ENCODE measurements at places on chromosomes 12 and 14.

DNA sequence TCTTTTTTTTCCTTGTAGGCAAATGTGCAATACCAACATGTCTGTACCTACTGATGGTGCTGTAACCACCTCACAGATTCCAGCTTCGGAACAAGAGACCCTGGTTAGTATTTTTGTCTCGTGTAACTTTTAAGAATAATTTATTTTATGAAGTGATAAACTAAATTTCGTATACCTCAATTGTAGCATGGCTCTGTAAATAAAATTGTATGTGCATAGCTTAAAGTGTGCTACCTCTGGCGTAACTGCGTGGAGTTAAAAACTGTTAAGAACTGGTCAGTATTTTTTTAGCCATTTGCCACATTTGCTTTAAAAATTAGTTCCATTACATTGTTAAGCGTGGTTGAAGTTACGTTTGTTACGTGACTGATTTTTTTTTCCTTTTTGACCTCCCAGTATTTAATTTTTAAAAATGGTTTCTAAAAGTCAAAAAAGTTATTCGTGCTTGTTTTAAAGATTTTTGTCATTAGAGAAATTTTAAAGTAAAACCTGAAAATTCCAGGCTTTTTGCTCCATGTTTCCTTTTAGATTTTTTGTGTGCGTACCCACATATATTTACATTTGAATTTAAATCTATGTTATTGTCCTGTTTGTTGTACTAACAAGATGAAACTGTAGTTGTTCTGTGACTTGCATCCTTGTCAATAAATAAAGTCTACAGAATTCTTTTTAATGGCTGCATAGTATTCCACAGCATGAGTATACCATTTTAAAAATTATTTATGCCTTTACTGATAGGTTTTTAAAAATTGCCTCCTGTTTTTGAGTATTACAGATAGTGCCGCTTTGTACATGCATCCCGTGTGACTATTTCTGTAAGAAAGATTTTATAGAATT lies 1.4 kb downstream of the MDM2 start:
- DNase-seq = no peak

- DNase-seq = no peak
These were observed 151.1 kb downstream of the DACT1 start for GRCh38 chr14:58788655-58789503.

- no peak for DNase-seq
These were observed 105.4 kb downstream of the HMGA2 start for GRCh38 chr12:65929641-65930040.

DNA sequence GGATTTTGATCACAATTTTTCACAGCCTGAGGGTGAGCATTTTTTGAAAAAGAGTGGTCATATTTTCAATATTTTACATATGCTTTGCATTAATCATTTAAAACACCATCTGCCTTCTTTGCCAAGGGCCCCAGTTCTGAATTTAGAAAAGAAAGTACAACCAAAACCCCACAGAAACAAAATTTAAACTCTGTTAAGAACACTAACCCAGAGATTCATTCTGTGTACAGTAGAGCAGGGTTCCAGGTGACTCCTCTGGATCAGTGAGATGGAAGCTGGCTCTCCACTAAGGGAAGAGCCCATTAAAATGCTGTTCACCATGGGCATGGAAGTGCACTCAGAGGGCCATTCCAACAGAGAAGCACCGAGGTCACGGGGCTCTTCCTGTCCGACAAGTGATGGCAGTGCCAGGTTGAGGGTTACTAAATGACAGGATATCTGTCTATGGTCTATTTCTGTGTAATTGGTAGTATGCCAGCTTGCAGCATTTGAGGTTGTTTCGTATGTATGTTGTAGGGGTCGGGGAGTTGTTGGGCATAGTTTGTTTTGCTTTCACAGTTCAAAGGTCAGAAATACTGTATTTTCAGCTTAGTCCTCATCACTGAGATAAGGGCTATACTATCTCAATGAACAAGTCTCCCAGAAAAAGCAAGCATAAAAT lies 95.9 kb downstream of the SLC35F4 start:
- no peak for DNase-seq

DNA sequence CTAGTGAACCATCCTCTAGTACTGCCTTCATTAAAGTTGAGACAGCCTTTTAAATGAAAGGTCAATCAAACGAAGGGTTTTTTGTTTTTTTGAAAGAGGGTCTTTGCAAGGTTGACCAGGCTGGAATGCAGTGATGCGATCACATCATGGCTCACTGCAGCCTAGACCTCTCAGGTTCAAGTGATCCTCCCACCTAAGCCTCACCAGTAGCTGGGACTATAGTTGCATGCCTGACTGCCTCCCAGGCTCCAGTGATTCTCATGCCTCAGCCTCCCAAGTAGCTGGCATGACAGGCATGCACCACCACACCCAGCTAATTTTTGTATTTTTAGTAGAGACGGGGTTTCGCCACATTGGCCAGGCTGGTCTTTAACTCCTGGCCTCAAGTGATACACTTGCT lies 114.6 kb upstream of the SINHCAF start:
- no peak for DNase-seq

DNA sequence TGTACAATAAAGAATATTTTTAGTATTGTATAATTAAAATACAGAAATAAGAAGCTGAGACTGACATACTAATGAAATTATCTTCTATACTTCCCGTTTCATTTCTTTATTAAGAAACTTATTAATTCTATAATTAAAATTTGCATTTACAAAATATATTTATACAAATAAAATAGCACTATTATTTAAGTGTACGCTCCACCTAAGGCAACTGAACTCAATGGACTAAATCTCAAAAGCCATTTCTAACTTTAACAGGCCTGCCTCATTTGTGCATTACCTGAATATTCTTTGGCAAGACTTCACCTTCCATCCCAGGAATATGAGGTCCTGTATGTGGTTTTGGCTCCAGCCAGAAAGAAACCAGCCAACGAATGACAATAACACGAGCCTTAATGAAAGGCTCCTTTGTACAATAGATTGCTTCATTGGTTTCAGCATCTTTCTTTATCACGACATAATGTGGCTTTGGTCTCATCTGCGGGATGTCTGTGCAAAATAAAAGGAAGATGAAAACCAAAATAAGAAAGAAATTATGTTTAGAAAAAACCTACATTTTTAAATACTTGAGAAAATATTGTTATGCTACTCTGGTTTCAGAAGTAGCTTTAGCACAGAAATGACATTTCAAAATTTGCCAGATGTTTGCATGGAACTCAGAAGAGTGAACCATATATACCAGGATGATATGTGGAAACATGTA lies 58.7 kb downstream of the RALGAPA1 start:
- DNase-seq = no peak

GRCh38 chr12:6828781-6829535 lies 751 bp downstream of the P3H3 start:
- DNase-seq = peak; percentile 26

- no peak for DNase-seq
These were observed 398.7 kb downstream of the TMEM121 start for GRCh38 chr14:105924951-105925591.

GRCh38 chr12:53972152-53972702 lies 699 bp upstream of the HOXC11 start:
- DNase-seq = no peak

- no peak for DNase-seq
These were observed 10.2 kb downstream of the VCPKMT start for GRCh38 chr14:50106178-50106577.

DNA sequence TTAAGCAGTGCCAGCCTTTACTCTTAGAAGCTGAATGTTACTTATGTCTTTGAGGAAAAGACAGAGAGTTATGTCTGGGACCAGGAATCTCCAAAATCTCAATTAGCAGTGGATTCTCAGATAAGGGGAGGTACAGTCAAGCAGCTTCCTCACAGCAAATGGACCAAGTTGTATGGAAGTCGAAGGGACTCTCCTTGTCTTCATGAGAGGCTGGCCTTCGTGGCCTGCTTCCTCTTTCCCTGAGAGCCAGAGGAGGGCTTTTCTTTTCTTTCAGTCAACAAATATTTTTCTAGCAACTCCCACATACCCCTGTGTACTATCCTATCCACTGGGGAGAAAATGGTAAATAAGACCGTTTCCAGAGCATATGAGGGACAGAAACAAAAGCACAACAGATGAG lies 6.6 kb upstream of the WNT5B start:
- no peak for DNase-seq

- DNase-seq = peak; percentile 27
These were observed 88.9 kb downstream of the NUMB start for GRCh38 chr14:73369428-73369827.

DNA sequence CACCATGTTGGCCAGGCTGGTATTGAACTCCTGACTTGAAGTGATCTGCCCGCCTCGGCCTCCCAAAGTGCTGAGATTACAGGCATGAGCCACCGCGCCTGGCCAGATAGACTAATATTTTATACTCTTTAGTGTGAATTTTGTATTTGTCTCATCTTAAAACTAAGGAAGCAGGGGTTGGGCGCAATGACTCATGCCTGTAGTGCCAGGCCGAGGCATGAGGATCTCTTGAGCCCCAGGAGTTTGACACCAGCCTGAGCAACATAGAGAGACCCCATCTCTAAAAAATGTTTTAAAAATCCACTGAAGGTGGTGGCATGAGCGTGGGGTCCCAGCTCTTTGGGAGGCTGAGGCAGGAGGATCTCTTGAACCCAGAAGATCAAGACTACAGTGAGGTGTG lies 9.0 kb downstream of the DYNC1H1 start:
- no peak for DNase-seq

- peak; percentile 48 for DNase-seq
These were observed 129.4 kb downstream of the PELI2 start for GRCh38 chr14:56247495-56248200.

DNA sequence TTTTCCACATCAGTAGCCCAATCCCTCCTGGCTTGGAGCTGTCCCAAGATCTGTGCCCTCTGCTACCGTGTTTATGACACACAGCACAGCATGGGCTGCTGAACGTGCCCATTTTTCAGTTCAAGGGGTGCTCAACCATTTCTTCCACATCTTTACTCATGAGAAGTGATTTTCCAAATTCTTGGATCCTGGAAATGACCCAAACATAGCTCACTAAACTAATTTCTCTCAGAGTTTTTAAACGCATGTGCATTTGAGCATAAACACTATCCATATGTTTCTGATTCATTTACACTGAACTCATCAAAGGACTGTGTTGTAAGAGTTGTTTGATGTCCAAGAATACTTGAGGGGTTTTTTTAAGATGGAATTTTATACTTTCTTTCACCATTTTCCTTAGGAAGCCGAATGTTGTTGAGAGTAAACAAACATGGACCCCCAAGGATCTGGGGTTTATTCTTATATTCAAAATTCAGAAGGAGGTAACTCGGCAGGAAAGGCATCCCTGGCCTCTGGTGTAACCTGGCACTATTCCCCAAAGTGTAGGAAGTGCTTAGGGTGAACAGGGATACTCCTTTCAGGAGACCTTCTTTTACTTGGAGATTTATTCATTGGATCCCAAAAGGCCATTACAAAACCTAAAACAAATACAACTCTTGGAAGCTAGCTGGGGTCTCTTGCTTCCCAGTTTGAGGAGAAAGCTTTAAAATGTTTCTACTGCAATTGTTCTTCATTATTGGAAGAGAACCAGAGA lies 215.0 kb downstream of the BMP4 start:
- DNase-seq = no peak

DNA sequence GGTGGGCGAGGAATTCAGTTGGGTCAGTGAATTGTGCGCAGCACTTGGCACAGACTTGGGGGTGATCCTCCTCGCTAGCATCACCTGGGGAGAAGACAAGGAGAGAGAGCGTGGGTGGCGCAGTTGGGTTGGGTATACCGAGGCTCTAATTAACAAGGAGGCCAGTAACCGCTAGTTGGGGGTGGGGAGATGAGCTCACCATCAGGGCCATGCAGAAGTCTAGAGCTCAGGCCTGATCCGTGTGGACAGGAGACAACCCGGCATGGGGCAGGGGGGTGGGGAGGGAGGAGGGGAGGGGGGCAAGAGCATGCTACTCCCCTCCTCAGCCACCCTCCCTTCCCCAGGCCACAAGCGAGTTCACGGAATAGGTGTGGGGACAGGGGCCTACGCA lies 580 bp downstream of the SALL2 start:
- DNase-seq = no peak

DNA sequence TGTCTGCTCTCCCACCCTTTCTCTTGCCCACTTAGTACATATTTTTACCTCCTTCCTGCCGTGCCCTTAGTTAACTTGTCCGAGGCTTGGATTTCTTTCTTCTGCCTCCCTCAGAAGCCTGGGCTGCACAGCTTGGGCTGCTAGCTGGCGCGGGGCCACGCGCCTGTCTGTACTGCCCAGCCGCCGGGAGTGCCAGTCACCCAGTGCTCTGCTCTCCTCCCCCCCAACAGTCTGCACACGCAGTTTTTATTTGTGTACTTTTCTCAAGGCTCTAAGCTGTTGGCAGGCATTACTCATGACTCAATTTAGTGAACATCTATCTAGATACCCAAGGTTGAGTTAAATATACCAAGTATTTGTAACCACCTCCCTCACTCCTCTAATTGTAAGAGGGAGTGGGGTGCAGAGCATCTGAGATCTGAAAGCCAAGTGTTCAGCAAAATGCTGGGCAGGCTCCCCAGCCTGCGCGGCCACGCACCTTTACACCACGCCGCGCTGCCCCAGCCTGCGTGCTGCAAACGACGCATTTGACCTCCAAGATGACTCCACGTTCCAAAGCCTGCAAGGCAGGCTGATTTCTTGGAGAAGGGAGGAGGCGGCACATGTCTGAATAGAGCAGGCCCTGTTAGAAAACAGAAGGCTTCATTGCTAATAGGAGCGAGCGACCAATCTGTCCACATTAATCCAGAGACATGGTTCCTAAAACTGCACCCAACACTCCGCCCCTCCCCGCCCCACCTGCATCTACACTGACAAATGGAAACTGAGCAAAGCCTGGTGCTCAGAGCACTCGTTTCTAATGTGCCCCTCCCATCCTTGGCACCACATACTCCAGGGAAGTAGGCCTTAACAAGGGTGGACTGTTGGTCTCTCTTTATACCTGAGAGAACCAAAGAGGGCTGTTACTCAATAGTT lies 18.2 kb upstream of the CACNA2D4 start:
- peak; percentile 72 for DNase-seq

GRCh38 chr12:3252450-3252891 lies 175.3 kb downstream of the TSPAN9 start:
- no peak for DNase-seq

GRCh38 chr12:97977870-97978405 lies 515.3 kb downstream of the RMST start:
- no peak for DNase-seq

DNA sequence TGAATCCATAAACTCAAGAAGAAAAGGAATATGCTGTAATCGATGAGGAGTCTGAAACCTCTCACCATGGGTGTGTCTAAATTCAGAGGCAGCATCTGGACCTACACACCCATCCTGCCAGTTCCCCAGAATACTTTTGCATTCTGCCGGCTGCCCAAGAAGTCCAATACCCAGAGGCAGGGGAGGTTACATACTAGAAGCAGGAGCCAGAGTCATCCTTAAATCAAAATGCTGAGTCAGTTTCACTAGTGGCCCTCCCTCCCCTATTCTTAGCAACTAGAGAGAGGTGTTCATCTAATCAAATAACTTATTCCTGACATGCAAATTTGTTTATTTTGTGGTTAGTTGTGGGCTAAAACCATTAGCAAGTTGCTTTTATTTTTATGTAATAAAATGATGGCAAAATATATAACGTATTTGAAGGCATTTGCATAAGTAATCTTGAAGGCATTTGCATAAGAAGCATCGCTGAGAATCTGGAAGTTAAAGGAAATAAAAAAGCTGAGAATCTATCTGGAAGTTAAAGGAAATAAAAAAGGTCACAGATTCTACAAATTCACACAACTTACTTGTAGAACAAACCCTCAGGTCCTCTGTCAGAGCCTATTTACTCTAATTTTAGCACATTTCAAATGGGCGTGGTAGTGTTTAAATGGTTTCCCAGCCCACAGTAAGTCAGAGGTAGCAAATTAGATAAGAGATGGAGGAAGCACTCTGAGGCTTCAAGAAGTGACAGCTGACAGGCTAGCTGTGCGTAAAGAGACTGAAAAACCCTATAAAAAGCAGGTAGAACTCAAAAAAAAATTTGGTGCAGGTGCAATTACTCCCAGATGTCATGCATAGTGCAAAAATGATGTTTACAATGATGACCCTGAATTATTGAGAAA lies 7.8 kb downstream of the BHLHE41 start:
- peak; percentile 51 for DNase-seq

All from hematopoietic multipotent progenitor cell treated with erythropoietin and hydrocortisone succinate and interleukin-3 and kit ligand, for 6 days (in vitro differentiated cells).